Effector memory CD8-positive, alpha-beta T cell (primary cell): ENCODE measurements at places on chromosomes 4 and X.

GRCh38 chrX:110743679-110744340 is 51.8 kb downstream of the CHRDL1 start:
- no peak for DNase-seq

DNA sequence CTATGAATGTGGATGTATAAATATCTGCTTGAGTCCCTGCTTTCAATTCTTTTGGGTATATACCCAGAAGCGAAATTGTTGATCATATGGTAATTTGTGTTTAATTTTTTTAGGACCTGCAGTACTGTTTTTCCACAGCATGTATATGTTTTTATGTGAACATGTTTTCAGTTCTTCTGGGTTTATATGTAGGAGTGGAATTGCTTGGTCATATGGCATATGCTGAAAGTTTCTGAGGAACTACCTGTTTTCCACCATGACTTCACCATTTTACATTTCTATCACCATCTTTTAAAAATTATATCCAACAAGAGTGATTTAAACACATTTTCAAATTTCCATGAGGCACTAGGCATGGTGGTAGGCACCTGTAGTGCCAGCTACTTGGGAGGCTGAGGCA is 8.2 kb downstream of the PPAT start:
- no peak for DNase-seq

- no peak for DNase-seq
Observed at GRCh38 chr4:77025643-77026321, 50.0 kb downstream of the CCNI start.

DNA sequence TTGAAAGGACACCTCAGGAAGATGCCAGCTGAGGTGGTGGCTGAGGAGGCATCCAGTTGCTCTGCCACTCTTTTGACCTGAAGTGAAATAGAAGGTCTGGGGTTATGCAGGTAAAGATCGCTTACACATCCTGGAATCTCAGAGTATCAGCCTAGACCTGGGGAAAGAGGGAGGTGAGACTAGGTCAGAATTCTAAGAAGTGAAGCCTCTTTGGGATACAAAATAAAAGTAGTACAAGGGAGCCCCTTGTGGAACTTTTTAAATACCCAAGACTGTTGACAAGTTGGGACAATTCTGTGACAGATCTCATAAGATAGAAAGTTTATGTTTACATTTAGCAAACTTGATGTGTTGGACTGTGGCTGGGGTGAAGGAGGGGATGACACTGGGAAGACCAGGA is 263.1 kb downstream of the SPRY1 start:
- no peak for DNase-seq

GRCh38 chr4:78734441-78735162 is 41.5 kb upstream of the BMP2K start:
- DNase-seq, result no peak

- DNase-seq, result no peak
Observed at GRCh38 chrX:101485212-101485949, at the start of gene ARMCX4. TSS of gene ARMCX4 (plus strand) at chrX:101485456. CDS start at chrX:101488590, 3,134 bp downstream.

DNA sequence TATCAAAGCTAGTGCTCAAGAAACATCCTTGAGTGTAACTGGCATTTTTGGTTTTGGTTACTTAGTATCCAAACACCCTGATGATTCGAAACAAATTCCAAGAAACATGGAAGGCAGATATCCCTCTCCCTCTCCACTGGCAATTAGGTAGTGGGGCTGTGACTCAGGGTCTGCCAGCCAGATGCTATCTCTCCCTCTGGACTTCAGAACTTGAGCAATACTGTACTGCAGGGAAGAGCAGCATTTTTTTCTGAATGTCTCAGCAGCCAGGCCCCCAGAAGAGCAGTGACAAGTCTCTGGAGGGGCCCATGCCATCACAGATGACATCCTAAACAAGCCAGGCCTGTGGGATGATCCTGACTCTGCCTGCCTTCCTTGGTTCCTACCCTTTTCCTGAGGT is 37.3 kb upstream of the BCORL1 start:
- no peak for DNase-seq

GRCh38 chr4:41077628-41078027 is 136.7 kb downstream of the APBB2 start:
- no peak for DNase-seq

- DNase-seq, result no peak
Observed at GRCh38 chr4:15006416-15007024, 4.2 kb downstream of the CPEB2 start.

- no peak for DNase-seq
Observed at GRCh38 chrX:133191739-133192039, 26.5 kb downstream of the TFDP3 start.

DNA sequence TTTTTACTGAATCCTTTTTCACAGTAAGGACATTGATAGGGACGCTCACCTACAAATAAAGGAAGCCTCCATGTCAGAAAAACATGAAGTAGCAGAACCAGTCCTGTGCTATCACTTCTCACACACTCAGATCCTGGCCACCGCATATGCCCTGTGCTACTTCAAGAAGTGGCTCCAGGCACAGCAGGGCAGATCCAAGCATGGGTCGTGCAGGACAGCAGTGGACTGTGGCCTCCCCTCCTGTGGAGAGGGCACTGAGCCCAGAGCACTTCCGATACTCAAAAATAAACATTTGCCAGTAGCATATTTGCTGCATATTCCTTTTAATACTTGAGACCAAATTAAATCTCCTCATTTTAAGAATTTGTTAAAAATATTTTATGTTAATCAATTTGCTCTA is 167.9 kb downstream of the PRDM5 start:
- DNase-seq, result no peak

DNA sequence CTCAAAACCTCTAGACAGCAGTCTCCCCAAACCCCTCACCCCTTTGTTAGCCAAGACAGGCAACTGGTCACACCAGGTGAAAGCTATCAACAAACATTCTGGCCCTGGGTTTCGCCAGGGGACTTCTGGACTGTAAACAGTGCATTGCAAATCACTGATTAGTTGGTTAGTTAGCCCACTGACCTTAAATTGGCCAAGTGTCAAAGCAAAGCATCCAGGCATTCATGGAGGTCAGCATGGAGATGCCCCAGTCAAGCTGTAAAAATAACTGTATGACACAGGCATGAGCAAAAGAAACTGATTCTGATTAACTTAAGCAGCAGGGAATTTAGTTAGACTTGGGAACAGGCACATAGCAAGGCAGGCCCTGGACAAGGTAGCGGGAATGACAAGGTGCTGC is 156.0 kb upstream of the TTC29 start:
- no peak for DNase-seq

GRCh38 chr4:100391863-100392262 is 126.0 kb downstream of the EMCN start:
- DNase-seq, result no peak

- DNase-seq, result no peak
Observed at GRCh38 chrX:101357166-101357795, 8.7 kb upstream of the TIMM8A start.

DNA sequence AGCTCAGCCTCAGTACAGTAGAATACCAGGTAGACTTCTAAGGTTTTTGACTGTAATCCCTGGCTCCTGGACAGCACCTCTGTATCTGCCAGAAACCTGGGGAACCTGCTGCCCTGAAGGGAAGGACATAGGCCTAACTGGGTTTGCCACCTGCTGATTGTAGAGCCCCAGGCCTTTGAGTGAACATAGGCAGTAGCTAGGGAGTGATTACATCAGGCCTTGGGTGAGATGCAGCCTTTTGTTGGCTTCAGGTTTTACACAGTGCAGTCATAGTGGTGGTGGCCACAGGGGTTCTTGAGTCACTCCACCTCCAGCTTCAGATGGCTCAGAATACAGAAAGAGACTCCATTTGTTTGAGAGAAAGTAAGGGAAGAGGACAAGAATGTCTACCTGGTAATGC is 19.3 kb downstream of the IQCM start:
- DNase-seq, result no peak

DNA sequence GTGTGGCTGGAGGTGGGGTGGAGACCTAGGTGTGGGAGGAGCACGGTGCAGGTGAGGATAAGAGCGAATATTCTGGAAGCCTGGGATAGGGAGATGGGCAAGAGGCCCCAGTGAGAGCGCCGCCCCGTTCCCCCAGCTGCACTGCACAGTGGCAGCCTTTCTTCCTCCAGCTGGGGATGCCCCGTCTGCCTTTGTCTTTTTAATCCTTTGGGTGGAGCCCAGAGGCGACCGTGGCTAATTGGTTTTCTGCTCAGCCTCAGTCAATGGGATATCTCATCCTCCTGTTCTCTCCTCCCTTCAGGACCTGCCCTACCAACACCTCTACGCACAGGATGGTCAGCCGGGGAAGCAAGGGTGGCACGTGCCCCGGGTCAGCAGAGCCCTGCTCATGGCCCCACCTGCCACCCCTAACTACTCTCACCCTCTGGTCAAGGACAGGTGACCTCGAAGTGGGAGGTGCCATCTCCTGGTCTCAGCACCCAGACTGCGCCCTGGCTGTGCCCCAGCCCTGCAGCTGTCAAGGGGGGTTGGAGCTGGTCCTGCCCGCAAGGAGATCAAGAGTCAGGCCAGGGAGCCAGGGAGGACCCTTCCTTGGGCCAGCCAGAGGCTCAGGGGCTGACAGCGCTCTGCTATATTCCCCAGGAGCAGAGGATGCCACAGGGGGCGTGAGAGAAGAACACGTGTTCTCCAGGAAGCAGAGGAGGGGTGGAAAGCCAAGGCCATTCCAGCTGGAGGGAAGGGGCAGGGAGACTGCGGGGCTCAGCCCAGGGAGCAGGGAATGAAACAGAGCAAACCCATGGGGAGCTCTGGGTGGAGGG is 64.0 kb downstream of the ADRA2C start:
- no peak for DNase-seq

DNA sequence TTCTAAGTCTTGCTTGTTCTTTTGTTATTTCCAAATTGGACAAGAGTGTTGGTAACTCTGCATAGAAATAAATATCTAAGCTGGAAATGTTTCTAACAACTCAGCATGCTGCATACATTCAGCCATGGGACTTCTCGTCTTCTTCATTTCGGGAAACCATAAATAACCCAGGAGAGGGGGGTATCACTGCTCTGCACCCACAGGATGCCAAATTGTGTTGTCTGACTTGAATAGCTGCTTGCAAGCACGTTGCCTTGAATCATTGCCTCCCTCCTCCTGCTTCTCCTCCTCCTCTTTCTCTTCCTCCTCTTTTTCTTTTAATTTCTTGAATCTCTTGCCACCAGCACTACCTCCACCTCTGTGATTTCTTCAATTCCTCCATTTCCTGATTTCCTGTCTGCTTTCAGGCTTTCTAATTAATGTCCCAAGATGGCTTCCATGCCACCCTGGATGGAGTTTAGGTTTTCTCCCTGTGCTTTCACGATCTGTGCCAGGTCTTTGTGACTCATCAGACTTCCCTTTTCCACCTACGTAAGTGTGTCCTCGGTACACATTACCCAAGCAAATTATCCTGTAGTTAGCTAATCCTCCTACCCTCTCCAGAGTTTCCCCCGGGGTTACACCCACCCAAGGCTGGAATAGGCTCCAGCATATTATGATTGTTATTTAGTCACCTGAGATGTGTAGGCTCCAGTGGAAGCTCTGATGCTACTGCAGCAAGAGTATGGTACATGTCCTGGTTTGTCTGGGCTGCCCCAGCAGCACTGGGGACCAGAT is 122.6 kb upstream of the VCX3B start:
- no peak for DNase-seq

GRCh38 chr4:100076753-100077152 is 113.5 kb downstream of the DDIT4L start:
- no peak for DNase-seq

GRCh38 chrX:48509619-48510018 is 827 bp downstream of the PORCN start:
- DNase-seq, result no peak

DNA sequence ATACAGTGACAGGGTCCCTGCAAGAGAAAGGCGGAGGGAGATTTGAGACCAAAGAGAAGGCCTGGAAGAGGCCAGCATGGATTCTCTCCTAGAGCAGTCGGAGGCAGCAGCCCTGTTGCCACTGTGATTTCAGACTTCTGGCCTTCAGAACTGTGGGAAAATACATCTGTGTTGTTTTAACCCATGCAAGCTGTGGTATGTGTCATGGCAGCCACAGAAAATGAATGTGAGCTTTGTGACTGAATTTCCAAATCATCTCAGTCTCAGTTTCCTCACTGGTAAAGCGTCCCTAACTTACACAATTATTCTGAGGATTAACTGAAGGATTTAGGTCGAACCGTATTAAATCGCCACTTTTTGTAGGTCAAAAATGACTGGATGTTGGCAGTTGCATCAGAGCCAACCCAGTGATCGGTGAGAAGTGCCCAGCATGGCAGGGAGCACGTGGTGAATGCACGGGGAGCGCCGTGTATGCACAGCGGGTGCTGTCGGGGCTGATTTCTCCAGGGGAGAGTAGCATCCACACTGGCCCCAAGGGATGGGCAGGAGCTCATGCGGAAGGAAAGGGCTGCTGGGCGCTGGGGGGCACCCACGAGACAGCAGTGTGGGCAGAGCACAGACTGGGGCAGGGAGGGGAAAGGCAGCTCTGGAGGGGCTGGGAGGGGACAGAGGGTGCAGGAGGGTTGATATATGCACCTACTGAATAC is 23.8 kb upstream of the NSG1 start:
- no peak for DNase-seq

- no peak for DNase-seq
Observed at GRCh38 chr4:38803833-38804653, 548 bp downstream of the TLR1 start.

DNA sequence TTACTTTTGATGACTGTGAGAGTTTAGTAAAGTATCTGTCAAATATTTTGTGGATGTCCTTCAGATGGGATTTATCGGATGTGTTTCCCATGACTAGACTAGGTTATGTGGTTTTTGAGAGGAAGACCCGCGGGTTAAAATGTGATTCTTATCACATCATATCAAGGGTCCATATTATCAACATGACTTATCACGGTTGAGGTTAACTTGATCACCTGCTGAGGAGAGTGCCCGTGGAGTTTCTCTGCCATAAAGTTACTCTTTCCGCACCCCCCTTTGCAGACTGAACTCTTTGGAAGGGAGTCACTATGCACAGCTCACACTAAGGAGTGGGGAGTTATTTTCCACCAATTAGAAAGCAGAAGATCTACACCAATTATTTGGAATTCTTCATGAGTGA is 38.7 kb downstream of the GLRB start:
- no peak for DNase-seq

GRCh38 chrX:23764188-23764984 is 18.6 kb upstream of the SAT1 start:
- DNase-seq, result no peak

GRCh38 chrX:100609591-100609990 is 24.9 kb downstream of the TNMD start:
- DNase-seq, result no peak

- DNase-seq, result no peak
Observed at GRCh38 chr4:7029212-7029611, 14.0 kb upstream of the TADA2B start.

DNA sequence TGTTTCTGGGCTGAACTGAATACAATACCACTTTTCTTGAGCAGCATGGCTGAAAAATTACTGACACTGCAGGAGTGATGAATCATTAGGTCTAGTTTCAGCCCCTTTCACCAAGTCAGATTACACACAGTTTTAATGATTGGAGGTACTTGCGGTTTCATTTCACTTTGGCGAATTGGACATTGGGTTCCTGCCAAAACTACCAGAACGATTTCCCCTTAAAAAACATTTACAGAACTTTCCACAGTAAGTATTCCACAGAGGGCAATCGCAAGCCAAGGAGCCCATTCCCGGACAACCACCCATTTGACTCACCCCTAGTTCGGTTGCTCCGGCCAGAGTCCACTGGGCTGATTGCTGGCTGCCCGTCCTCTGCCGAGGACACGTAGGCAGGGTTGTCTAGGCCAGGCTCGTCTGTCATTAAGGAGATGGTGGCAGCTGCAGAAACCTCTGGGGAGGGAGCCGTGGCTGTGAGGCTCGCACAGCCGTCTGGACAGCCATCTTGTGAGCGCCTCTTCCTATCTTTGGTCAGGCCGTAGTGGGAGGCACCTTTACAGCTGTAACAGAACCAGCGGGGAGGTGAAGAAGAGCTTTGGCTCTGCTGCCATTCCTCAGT is 83.5 kb downstream of the LNX1 start:
- no peak for DNase-seq

- no peak for DNase-seq
Observed at GRCh38 chrX:23952391-23952790, 44.6 kb downstream of the CXorf58 start.
